Aorta (tissue), 5 donors: ENCODE measurements at places on chromosomes 2 and 18. TPM values are rescaled to one million over a fixed set of nuclear protein-coding genes. Genes with fewer than 3 reads are reported as not detected.

TMEM198 gene
- total RNA-seq, result 1.7 TPM

RHOB gene
- 1,049 TPM for total RNA-seq

CHST9 gene
- total RNA-seq, result not detected

LIPG gene
- total RNA-seq, result 9.1 TPM

GRCh38 chr2:170313347-170313991 is 135.5 kb downstream of the MYO3B start:
- no peak overlapping the region for H3K4me3 ChIP-seq
- H3K27me3 ChIP-seq, result peaks cover 1% of the 10 kb centered on the region
- no peak for DNase-seq
- no peaks in the 10 kb centered on the region for H3K4me1 ChIP-seq
- no peaks in the 10 kb centered on the region for H3K36me3 ChIP-seq

TMEM247 gene
- not detected for total RNA-seq

DNA sequence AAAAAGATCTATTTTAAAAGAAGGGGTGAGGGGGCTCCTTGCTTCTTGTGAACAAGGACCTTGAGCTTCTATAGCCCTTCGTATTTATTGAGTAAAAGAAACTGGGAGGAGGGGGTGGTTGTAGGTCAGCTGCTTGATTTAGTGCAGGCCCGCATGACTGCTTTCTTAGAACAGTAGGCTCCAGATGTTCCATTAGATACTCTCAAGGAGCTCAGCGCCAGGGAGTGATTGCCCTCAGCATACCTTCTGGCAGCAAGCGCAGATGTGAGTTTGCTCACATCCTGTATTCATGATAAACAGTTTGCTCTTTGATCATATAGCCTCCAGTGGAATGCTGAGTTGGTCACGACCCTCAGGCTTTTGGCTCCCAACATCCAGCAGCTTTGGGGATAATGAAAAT is 108.9 kb upstream of the XPO1 start:
- DNase-seq, result no peak
- H3K4me3 ChIP-seq, result no peak overlapping the region
- H3K36me3 ChIP-seq, result no peaks in the 10 kb centered on the region
- H3K4me1 ChIP-seq, result no peaks in the 10 kb centered on the region

DNA sequence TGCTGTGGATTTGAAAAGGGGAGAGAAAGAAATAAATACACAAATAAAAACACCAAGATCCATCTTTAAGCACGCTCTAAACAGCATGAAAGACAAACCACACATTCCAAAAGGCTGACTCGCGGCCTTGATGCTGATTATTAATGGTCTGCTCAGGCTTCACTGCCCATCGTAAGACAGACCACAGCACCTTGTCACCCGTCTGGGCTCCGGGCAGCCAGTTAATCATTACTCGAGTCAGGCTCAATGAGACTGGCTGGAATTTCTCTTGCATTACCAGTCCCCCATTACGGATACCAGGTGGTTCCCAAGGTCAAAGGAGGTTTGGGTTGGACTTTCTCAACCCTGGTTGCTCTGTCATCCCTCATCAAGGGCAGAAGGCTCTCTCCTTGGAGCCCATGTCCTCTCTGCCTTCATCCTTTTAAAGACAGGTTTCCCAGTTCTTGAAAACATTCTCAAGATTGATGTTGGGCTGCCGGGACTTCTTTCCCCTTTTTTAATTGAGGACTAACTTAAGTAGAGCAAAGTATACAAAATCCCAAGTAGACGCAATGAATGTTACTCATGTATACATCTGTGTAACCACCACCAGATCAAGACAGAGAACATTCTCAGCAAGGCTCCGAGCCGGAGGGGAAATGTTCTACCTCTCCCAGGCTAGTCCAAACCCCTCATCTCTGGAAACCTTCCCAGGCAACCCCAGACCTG is 8.1 kb downstream of the SMAD7 start:
- peaks cover 2% of the 10 kb centered on the region for H3K36me3 ChIP-seq
- DNase-seq, result no peak
- peaks cover 6% of the 10 kb centered on the region for H3K4me1 ChIP-seq
- no peaks in the 10 kb centered on the region for H3K27me3 ChIP-seq
- H3K4me3 ChIP-seq, result peak overlapping the region; percentile 7
- H3K27ac ChIP-seq, result peak overlapping the region; percentile 58

ANKRD62 gene
- total RNA-seq, result not detected

DNA sequence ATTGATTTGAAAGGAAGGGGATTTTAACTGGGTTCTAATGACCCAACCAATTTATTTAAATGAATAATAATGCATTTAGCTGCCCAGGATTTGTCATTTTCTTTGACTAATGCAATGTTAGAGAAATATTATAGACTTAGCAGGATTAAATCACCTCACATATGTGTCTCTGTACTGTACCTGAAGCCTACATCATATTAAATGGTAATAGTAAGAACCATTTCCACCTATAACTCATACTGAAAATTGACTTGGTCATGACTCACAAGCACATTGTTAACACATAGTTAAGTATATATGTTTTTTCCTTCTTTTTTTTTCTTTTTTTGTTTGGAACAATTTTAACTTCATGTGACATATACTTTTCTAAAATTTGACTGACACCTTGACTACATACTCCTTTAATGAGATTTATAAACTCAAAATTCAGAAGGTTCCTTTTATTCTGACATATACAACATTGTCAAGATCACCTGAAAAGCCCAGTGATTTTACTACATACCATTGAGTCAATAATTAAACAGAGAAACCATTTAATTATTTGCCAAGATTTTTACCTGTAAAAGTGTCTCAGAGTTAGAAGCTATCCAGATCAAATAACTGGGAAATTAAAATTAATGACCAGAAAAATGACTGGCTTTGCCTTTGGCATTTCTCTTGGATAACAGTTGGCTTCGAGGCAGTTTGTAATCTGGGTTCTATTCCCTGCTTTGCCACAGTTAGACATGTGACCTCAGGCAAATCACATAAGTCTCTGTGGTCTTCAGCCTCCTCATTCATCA is 58.8 kb upstream of the CDC42EP3 start:
- H3K27me3 ChIP-seq, result no peaks in the 10 kb centered on the region
- H3K36me3 ChIP-seq, result no peaks in the 10 kb centered on the region
- no peaks in the 10 kb centered on the region for H3K4me1 ChIP-seq
- H3K27ac ChIP-seq, result no peak overlapping the region

EFHD1 gene
- 85.8 TPM for total RNA-seq

LNPK gene
- total RNA-seq, result 40.7 TPM

- DNase-seq, result no peak
- no peak overlapping the region for H3K4me3 ChIP-seq
- H3K4me1 ChIP-seq, result no peaks in the 10 kb centered on the region
- H3K27me3 ChIP-seq, result no peaks in the 10 kb centered on the region
Observed at GRCh38 chr2:1484131-1484884, 71.0 kb downstream of the TPO start.

DNA sequence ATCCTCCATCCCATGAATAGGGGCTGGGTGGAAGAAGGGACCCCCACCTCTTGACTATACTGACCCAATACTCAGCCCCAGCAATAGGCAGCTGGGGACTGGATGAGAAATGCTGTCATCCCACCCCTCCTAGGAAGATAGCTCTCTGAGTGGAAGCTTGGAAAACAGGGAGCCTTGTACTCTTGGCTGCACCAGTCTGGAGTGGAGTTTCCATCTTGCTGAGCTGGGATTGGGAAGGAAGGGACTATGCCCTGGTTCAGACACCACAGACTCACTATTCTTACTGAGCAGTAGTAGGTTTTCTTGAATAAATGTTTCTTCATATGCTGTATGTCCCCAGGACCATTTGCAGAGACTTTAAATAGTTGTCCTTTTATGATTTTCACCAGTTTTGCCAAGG is 7.4 kb downstream of the DCAF17 start:
- no peaks in the 10 kb centered on the region for H3K4me1 ChIP-seq
- no peak overlapping the region for H3K27ac ChIP-seq
- H3K4me3 ChIP-seq, result no peak overlapping the region

IAH1 gene
- 52.2 TPM for total RNA-seq

B3GNT7 gene
- total RNA-seq, result 6.7 TPM

GGCX gene
- 30.3 TPM for total RNA-seq

DNA sequence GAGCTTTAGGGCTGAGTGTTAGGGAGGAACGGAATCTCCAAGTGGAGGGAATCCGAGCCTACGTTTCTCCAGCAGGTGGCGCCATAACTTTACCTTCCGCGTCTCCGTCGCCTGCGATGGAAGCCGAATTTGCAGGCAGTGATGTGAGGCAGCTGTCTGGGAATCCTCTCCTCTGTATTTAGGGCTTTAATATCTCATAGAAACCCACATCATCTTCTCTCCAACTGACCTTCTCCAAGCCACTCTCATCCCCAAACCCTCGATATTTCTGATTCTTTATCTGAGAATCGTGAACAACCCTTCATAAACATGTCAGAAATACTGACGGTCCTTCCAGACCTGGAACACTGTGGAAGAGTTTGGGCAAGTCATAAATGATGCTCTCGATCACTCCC is 27.5 kb downstream of the SIX2 start:
- H3K4me3 ChIP-seq, result no peak overlapping the region
- no peaks in the 10 kb centered on the region for H3K27me3 ChIP-seq
- no peaks in the 10 kb centered on the region for H3K4me1 ChIP-seq
- DNase-seq, result peak; percentile 92

DNA sequence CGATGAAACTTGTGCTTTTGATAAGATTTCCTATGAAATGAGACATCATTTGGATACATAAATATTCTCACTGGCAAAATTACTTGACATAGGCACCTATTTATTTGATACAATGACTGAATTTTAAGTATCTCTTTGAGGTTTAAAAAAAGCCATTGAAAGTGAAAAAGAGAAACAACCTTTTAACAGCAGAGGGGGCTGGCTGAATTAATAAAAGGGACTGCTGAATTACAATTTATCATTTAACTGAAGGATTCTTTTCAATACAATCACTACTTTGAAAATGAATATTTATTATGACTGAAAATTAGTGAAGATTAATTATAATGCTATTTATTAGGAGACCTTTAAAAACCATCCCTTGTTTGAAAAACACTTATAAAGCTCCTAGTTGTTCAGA is 335.3 kb downstream of the DLGAP1 start:
- H3K4me3 ChIP-seq, result no peak overlapping the region
- H3K4me1 ChIP-seq, result peaks cover 2% of the 10 kb centered on the region
- no peak for DNase-seq
- H3K27me3 ChIP-seq, result no peaks in the 10 kb centered on the region
- H3K36me3 ChIP-seq, result no peaks in the 10 kb centered on the region

DNA sequence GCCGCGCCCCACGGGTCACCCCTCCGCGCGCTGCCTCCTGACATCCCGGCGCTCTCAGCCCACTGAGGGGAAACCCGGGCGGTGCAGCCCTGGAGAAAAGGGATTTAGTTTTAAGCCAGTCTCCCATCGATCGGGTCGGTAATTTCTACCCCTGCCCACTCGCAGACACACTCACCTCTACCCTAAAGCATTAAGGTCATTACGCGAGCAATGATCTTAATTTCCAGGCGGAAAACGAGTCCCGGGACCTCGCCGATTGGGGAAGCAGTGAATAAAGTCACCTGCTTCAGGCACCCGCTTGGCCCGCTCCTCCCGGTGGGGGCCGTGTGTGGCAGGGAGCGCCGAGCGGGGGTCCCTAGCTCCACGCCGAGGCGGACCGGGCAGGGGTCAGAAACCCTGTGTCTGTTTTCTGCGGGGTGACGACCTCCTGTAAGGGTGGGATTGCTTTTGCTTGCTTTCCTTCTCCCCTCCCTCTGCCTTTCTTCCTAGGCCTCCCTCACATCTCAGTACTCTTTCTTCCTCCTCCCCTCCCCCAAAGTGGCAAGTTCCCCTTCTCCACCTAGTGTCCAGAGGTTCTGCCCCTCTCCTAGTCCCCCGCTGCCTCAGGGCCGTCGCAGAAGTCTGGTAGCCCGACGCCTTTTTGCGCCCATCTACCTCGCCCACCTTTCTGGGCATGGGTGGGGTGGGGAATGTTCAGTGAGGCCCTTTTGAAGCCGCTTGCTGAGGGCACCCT is 142.6 kb downstream of the MEIS1 start:
- H3K4me3 ChIP-seq, result peak overlapping the region; percentile 3
- DNase-seq, result peak; percentile 59
- H3K36me3 ChIP-seq, result no peaks in the 10 kb centered on the region
- H3K4me1 ChIP-seq, result no peaks in the 10 kb centered on the region
- peak overlapping the region; percentile 3 for H3K27ac ChIP-seq

- no peak overlapping the region for H3K4me3 ChIP-seq
- H3K36me3 ChIP-seq, result no peaks in the 10 kb centered on the region
- H3K27me3 ChIP-seq, result no peaks in the 10 kb centered on the region
- no peak for DNase-seq
- no peaks in the 10 kb centered on the region for H3K4me1 ChIP-seq
Observed at GRCh38 chr18:12659904-12660605, 2.1 kb upstream of the SPIRE1 start.

DNA sequence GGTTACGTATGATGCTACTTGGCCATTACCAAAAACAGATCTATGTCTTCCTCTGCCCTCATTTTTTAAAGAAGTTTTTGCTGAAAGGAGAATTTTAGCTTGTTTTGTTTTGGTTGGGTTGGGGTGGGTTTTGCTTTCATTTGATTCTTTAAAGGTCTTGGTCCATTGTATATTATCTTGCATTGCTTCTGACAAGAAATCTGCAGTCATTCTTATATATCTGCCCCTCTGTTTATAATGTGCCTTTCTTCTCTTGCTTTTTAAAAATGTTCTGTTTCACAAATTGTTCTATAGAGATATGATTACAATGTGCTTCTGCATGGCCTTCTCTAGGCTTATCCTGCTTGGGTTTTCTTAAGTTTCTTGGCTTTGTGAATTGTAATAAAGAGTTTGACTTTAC is 660.6 kb downstream of the RNF144A start:
- H3K4me1 ChIP-seq, result no peaks in the 10 kb centered on the region
- no peaks in the 10 kb centered on the region for H3K27me3 ChIP-seq
- DNase-seq, result no peak

DNA sequence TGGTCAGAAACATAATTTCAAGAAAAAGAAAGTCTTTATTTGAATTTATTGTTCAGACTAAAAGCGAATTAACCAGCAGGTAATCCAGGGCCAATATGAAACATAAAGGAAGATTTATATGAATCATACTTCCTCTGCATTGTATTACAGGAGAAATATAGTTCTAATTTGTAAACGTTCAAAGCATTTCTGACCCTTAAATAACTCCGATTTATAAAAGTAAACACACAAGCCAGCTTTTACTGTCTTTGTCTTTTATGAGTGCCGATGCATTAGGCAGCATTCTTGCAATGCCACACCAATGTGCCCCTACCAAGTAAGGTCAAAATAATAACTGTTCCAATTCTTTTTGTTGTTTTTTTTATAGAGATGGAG is 118.8 kb upstream of the RBBP8 start:
- no peak for DNase-seq
- no peak overlapping the region for H3K4me3 ChIP-seq
- no peak overlapping the region for H3K27ac ChIP-seq

NYAP2 gene
- total RNA-seq, result 2.0 TPM

AGXT gene
- total RNA-seq, result not detected

LRRTM1 gene
- total RNA-seq, result 0.39 TPM

GRCh38 chr2:49035481-49035880 is 118.8 kb downstream of the FSHR start:
- DNase-seq, result no peak
- no peaks in the 10 kb centered on the region for H3K27me3 ChIP-seq
- no peaks in the 10 kb centered on the region for H3K36me3 ChIP-seq
- H3K4me3 ChIP-seq, result no peak overlapping the region
- no peaks in the 10 kb centered on the region for H3K4me1 ChIP-seq
- H3K27ac ChIP-seq, result no peak overlapping the region
